ENCODE measurements at places on chromosomes 3 and 15.

DNA sequence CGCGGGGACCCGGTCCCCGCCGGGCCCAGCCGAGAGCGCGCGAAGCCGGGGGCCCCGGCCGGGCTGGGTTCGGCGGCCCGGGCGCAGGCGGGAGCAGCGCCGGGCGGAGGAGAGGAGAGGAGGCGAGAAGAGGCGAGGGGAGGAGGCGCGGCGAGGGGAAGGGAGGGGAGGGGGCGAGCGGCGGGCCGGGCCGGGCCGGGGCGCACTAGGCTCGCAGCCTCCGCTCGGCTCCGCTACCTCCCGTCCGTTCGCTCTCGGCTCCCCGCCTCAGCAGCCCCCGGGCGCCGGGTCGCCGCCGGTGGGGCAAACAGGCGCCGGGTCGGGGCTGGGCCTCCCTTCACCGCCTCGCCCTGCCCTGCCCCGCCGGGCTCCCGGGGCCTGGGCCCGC, 351 bp downstream of the INSYN1 start:
- no peak for DNase-seq

GRCh38 chr3:38533285-38533976, 37.3 kb downstream of the EXOG start:
- DNase-seq = no peak

GRCh38 chr3:149527531-149528339, 53.2 kb downstream of the TM4SF4 start:
- DNase-seq = no peak

GRCh38 chr15:91561371-91562100, 292.0 kb upstream of the SLCO3A1 start:
- DNase-seq = no peak

DNA sequence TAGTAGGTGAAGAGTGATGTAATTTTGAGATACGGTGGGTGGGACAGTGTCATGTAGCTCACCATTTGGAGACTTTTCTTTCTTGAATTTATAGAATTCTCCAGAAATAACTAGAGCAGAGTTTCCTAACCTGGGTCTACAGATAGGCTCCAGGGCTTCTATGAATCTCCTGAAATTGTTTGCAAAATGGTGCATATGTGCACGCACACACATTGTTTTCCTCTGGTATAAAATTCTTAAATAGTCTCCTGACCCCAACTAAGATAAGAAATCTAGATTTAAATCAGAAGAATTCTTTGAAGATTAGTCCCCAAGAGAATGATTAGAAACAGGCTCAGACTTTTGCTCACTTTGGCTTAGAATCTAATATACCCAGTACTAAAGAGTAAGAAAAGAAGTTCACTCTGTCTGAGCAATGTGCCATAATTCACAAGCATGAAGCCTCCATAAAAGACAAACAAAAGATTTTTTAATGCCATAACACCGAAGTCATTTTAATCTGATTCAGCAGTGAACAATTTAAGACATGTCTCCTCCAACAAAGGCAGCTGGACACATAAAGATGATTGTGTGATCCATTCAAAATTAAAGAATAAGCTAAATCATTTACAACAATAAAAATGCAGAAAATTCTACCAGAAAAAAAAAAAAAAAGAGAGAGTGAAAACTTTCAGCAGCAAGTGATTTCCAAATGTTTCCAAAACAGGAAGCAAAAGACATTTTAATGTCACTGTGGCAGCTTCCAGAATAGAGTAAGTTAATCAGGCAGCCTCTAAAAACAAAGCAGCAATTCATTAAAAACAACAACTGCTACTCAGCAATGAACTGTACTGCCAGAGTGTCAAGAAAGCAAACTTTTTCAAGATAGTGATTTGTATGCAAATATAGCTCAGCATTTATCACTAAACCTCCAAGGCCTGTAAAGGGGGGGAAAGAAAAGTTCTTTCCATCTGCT, 975.5 kb upstream of the CFAP20DC start:
- no peak for DNase-seq

DNA sequence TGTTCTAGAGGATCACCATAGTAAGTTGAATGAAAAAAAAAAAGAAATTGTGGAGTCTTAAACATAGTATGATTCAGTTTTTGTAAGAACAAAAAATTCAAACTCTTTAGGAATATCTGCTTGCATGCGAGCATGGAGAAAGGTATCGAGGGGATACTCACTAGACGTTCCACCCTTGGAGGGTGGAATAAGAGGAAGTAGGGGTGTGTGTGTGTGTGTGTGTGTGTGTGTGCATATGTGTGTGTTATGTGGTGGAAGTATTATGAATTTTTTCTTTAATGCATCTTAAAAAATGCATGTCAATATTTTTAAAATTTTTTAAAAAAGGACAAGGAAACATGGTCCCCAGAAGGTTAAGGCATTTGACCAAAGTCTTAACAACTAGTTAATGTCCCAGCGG, 26.5 kb upstream of the SIAH2 start:
- DNase-seq = no peak
